AG08396 (cell line): ENCODE measurements at places on chromosomes 12 and 14.

GRCh38 chr12:19035536-19035935 is 94.0 kb upstream of the PLEKHA5 start:
- no peak for DNase-seq

DNA sequence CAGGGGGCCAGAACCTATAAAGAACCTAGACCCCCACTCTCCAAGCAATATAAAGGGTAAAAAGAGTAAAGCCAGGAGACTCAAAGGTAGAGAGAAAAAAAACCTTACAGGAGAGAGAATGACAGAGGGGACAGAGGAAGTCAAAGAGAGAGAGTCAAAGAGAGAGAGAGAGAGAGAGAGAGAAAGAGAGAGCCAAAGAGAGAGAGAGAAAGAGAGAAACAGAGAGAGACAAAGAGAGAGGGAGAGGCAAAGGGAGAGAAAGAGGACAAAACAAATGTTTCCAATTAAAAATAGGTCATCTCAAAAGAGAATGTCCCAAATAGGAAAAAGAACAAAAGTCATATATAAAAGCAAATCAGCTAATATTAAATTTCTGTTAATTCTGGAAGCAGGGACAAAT is 251.5 kb downstream of the DPY19L2 start:
- no peak for DNase-seq

GRCh38 chr14:36910578-36910977 is 248.9 kb downstream of the PAX9 start:
- DNase-seq = no peak

DNA sequence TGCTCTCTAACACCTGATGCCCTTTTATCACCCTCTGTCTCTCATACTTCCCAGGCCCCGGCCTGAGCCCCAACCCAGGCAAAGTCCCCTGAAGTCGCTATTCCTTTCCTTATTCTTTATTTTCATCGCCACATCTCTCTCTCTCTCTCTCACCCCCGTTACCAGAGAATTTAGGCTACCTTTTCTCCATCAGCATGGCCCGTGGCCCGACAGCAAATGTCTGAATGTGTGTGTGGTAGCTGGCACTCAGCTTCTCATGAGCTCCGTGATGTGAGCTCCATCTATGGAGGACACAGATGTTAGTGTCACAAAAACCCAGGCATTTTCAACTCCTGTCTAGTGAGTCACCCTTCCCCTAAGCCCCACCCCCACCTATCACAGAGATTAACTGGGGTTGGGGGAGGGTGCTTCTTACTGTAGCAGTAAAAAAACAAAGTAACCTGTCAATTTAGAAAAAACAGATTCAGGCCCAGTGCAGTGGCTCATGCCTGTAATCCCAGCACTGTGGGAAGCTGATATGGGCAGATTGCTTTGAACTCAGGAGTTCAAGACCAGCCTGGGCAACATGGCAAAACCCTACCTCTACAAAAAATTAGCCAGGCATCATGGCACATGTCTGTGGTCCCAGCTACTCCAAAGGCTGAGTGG is 53.8 kb downstream of the VCPKMT start:
- peak; percentile 46 for DNase-seq

- no peak for DNase-seq
Observed at GRCh38 chr12:108302403-108303311, 36.5 kb downstream of the CMKLR1 start.

- DNase-seq = no peak
Observed at GRCh38 chr12:104577581-104577981, 120.8 kb downstream of the CHST11 start.
